ENCODE measurements at places on chromosomes 3 and 15. TPM values are rescaled to one million over a fixed set of nuclear protein-coding genes. Genes with fewer than 3 reads are reported as not detected.

The ST8SIA2 gene
- 0.25 TPM for total RNA-seq

The MESP2 gene
- total RNA-seq: 2.9 TPM

The CELSR3 gene
- 0.81 TPM for total RNA-seq

The TMEM207 gene
- total RNA-seq: not detected

The GRM7 gene
- total RNA-seq: not detected

The SLC9A9 gene
- 32.8 TPM for total RNA-seq

The ITIH1 gene
- total RNA-seq: not detected

GRCh38 chr15:82044373-82045178 is 1.2 kb downstream of the MEX3B start:
- DNase-seq: peak; percentile 63

DNA sequence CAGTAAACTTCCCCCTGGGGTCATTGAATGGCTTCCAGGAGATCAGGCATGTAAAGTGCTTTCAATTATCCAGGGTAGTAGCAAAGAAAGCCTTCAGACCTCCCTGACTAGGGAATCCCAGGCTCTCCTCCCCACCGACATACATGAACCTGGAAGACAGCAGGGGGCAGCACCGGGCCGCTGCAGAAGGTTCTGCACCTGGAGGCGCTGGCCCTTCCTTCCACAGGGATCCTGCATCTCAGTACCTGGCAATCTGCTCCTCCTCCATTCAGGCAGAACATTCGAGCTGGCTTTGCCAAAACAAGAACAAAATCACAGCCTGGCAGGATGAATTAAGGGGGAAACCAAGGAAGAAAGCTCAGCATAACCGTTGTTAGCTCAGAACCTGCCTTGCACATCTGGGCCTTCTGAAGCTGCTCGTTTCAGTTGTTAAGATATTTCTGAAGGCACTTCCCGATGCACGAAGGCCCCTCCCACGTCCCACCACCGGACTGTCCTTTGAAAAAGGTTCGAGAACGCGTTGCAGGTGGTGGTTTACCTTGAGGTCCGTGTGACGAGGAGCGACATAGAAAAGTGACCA is 237.7 kb downstream of the SLCO3A1 start:
- no peak for DNase-seq

DNA sequence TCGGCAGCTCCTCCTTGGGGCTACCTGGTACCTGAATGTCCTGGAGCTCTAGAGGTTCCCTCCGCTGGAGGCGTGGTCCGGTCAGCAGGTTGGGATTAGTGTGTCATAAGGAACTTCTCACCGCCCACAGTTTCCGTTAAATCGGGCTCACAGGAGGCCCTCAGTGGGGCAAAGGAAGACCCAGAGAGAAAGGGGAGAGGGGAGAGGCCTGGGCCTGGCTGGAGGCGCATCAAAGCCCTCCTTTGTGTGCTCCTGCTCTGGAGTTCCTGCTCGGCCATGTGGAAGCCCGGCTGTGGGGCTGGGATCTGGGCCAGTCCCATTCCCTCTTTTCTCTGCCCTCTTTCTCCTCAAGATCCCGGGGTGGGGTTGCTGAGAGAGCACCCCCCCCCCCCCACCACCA is at the start of gene RLBP1:
TSS of gene RLBP1 (minus strand) at position 37 of the 400 bp plus-strand sequence. CDS start 2,604 bp downstream, outside the sequence.
- DNase-seq: no peak

GRCh38 chr3:171365489-171365888 is 94.7 kb downstream of the TNIK start:
- DNase-seq: peak; percentile 57

- DNase-seq: peak; percentile 29
These were observed 45.4 kb upstream of the DLG1 start for GRCh38 chr3:197343656-197344408.

GRCh38 chr15:68541743-68542142 is 37.0 kb upstream of the CORO2B start:
- DNase-seq: no peak

GRCh38 chr3:21705769-21706168 is 45.2 kb downstream of the ZNF385D start:
- peak; percentile 73 for DNase-seq

GRCh38 chr3:46731795-46732194 is 14.1 kb upstream of the PRSS50 start:
- DNase-seq: no peak

DNA sequence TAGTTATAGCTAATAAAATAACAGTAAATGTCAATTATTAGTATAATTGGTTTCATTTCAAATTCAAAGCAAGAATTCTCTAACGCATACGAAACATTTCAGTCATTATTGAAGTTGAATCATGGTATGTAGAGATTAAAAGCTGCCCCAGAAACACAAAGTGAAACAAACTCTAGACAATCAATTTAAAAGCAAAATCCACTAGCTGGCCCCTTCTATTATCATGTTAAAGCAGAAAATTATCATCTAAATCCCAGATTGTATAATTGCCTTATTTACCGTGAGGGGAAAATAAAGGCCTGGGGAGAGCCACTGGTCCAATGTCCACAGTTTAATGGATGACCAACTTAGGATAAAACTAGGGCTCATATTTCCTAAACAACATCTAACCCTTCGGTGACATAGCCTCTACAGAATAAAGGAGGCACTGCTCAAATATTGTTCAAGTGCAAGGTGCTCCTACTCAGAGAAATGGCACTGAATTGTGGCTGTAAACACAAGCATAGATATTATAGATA is 110.9 kb upstream of the THRB start:
- no peak for DNase-seq

DNA sequence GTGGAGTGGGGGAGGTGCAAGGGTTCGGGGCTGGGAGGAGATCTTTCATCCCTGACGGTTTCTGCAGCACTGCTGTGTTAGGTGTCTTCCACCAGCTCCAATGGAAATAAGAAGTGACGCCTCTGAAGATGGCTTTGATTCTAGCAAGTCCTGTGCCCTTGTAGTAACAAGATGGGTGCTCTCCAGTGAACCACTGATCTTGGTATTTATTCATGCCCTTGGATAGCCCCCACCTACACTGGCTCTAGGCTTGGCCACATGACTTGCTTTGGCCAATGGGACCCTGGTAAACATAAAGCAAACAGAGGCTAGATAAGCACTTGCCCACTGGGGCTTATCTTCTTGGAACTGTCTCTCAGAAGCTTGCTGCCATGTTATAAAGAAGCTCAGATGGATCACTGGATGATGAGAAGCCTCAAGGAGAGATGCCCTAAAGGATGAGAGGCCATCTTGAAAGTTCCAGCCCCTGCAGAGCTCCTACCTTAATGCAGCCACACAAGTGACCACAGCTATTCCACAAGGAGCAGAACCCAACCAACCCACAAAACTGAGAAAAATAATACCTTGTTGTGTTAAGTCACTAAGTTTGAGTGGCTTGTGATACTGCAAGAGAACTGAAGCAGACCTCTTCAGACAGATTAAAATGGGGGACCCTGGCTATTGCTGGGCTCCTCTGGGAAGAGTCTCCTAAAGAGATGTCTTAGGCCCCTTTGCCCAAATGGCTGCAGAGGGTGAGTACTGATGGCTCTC is 137.9 kb downstream of the PDCD6IP start:
- DNase-seq: no peak

DNA sequence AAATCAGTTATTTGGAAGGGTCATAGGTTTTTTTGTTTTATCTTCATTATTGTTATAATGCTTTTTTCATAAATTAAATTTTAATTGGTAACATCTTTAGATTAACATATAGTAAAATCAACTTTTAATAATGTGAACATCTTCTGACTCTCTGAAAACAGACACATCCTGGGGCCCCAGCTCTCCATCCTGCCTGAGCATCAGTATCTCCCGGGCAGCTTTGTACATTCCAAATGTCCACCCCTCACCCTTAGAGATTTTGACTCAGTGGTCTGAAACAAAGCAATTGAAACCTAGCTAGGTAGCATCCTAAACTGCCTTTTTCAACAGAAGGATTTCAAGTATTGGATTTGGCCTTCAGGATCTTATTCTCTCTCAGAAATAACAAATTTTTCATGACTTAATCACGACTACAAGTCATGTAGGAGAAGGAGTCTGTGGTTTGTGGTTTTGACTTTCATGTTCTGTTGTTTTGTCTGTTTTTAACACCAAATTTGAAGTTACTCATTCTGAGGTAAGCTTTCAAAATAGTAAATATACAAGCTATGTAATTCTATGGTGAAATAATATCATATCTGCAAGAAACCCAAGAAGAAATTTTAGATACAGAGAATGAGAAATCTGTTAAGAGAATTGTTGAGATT is 147.3 kb upstream of the UBE2E2 start:
- peak; percentile 88 for DNase-seq

DNA sequence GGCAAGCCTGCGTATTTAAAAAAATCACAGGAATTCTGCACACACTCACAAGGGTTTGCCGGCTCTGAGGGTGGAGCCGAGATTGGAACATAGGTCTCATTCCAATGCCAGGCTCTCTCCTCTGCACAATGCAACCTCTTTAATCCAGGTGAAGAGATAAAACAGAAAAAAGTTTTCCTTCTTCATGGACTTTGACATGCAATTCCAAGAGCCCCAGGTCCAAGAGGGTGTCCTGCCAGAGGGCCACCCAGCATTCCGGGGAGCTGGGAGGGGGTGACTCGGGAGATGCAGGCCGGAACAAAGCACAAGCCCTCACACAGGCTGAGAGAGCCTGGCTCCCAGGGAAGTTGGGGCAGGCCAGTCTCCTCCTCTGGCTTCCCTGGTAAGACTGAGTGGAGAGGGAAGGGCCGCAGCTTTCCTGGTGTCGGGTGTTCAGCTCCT is 6.7 kb upstream of the SLC12A8 start:
- no peak for DNase-seq

GRCh38 chr3:53102601-53103147 is 27.6 kb downstream of the RFT1 start:
- no peak for DNase-seq

- no peak for DNase-seq
These were observed 417.7 kb upstream of the TGFBR2 start for GRCh38 chr3:30188713-30189112.

- DNase-seq: no peak
These were observed 106.0 kb downstream of the ARPP21 start for GRCh38 chr3:35745351-35745750.
